ENCODE measurements at places on chromosomes 1 and 21.

DNA sequence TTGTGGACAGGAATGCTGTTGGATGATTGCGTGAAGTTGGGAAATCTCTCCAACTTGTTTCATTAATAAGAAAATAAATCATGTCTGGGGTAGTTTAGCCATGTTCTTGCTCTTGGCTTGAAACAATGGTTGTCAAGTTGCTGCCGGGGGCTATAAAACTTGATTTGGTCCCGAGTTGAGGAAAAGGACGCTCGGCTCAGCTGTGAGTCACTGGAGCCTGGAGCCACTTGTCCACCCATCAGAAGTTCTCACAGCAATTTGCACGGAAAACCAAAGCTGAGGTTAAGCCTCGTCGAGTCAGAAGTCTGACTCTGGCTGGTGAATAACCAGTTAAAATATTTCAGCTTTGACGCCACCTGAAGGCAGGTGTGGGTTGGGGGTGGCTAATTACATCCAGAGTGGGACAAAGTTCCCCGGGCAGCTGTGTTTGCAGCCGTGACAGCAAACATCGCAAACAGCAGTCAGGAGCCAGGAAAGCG lies 19.7 kb upstream of the RIPK4 start:
- peak; percentile 96 for DNase-seq

DNA sequence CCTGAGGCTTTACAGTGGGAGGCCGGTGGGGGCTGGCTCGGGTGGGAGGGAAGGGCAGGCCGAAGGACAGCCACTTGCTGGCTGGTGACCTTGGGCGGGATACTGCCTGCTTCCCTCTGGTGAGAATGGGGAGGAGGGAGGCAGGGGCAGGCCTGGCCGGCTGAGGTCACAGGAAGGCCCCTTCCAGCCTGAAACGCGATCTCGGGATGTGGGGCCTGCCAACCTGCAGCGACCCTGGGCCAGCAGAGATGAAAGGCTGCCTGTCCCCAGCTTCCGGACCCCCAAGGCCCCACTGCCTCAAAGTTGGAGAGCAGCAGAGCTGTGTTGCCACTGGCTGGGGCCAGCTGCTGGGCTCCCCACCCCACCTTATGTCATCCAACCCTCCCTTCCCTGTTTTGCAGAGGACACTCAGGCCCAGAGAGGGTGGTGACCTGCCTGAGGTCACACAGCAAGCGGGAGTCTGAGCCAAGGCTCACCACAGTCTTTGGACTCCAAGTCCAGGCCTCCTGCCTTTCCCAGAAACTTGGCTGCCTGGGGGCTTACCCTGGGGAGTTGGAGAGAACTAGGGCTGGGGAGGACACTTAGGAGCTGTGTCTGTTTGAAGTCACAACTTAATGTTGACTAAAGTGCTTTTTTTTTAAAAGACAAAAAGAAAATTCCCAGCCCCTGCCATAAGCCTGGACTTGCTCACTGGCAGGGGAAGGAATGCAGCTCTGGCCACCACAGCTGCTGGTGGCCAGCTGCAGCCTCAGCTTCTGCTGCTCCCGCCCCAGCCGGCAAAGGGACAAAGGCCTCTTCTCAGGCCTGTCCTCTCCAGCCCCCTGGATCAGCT lies 14.8 kb upstream of the WASF2 start:
- DNase-seq, result no peak

GRCh38 chr1:101993710-101994109 lies 3.0 kb downstream of the OLFM3 start:
- peak; percentile 36 for DNase-seq

- peak; percentile 18 for DNase-seq
Measured at GRCh38 chr1:13725714-13726175, 25.8 kb downstream of the PRDM2 start.

DNA sequence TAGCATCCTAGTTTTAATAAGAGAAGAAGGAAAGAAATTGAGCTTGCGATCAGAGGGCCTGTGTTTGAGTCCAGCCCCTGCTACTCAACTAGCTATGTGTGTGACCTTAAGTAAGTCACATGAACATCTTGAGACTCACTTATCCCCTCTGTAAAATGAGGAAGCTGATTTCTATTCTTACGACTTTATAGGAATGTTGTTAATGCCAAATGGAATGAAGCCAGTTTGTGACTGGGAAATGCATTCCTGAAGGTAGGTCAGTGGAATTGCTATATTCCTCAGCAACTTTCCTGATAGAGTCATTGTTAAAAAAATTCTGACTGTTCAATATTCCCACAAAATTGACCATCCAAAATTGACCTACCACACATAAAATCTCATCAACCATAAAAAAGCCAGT lies 14.9 kb downstream of the FASLG start:
- DNase-seq, result no peak

DNA sequence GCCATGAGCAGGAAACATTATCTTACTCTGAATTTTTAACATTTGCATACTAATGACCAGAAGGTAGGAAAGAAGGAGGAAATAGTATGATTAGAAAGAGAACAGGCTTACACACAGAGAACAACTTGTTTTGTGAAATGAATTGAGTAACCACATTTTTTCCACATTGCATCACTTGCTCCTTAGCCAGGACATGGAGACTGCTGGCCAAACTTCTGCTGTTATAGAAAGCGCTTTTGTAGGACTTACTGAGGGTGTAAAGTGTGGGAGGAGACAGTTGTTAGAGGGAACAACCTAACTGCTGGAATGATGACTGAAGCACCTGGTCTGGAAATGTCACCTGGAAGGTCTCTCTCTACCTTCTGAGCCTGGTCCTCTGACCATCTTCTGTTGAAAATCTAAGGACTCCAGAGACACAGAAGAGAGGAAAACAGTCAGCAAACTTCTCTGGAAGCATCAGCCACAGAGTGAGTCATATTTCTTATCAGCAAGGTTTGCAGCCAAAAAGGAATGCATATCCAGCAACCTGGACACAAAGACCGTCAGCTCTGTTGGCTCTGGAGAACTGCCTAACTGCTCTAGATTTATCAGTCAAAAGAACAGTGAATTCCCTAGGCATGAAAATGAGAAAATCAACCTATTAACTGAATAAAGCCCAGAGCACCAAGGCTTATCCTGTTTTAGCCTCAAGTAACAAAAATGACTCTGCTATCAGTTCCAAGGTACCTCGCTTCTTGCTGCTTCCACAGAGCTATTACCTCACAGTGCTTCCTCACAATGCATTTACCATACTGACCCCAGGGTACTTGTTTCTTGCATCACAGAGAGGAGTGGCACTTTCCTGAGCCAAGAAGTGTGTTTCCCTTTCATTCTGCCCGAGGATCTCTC lies 88.0 kb upstream of the SLFNL1 start:
- peak; percentile 86 for DNase-seq

GRCh38 chr1:24657781-24658180 lies 14.7 kb downstream of the SRRM1 start:
- no peak for DNase-seq

- no peak for DNase-seq
Measured at GRCh38 chr1:81982523-81982922, 181.8 kb downstream of the ADGRL2 start.

DNA sequence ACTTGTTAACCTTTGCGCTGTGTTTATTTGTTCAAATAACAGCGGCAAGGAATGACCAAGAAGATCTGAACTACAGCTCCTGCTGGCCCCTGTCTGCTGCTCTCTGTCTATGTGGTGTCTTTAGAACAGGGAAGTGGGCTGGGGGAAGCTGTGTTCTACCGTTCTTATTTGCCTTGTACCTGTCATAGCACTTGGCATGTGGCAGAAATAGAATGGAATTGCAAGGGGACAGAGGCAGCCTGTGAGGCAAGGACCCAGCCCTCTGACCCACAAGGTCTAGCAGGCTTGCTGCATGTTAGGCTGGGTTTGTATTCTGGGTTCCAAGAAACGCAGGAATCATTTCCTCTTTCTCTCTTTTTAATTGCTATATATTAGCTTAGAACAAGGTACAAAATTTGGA lies 20.7 kb downstream of the HMGCS2 start:
- no peak for DNase-seq

DNA sequence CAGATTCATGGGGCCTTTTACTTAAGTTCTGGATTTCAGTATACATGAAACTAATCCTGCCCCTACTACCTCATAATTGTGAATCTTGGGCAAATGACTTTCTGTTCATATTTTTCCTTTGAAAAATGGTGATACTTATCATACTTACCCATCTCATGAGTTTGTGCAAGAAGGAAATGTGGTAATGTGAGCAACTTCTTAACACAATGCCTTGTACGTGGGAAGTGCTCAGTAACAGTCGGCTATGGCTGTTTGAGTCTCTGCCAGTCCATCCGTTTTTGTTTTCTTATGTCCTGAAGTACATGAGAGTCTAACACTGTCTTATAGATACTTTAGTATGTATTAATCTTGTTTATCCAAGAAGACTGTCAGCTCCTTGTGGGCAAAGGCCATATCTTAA lies 86.5 kb downstream of the PATJ start:
- DNase-seq, result no peak

DNA sequence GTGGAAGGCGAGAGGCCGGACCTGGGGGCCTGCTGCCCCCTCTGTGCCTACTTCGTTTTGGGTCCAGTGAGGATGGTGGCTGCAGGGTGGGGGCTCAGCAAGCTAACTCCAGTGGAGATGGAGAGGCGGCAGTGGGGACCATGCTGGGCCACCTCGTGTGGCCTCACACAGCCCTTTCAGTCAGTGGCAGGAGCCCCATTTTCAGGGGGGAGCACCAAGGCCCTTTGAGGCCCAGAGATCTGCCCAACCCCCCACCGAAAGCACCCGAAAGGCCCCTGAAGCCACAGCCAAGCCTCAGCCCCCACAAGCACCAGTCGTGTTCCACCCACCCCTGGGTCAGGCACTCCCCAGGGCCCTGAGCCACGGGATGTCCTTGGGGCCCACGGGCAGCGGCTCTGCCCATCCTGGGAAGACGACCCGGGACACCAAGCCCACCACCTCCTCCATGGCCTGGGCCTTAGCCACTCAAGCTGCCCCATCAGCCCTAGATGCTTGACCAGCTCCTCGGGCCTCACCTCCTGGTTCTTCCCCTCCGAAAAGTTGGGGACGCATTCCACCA lies 345 bp downstream of the FTCD start:
- no peak for DNase-seq

- peak; percentile 47 for DNase-seq
Measured at GRCh38 chr1:110155878-110156522, 5.7 kb downstream of the SLC6A17 start.

- no peak for DNase-seq
Measured at GRCh38 chr1:45982359-45982758, 150.1 kb downstream of the PIK3R3 start.

DNA sequence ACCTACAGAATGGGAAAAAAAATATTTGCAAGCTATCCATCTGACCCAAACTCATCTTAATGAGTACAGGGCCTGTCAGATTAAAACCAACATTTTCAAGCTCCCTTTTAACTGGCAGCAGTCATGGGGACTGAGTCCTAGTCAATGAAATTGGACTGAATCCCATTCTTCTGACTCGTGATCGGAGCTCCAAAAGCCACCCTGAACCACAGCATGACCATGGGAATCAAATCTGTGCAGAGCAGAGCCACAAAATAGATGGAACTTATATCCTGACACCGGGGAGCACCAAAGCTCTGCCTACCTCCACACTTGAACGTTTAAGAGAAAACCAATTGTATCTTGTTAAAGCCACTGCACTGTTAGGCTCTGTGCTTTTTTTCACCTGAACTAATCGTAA lies 5.0 kb upstream of the RWDD3 start:
- no peak for DNase-seq

DNA sequence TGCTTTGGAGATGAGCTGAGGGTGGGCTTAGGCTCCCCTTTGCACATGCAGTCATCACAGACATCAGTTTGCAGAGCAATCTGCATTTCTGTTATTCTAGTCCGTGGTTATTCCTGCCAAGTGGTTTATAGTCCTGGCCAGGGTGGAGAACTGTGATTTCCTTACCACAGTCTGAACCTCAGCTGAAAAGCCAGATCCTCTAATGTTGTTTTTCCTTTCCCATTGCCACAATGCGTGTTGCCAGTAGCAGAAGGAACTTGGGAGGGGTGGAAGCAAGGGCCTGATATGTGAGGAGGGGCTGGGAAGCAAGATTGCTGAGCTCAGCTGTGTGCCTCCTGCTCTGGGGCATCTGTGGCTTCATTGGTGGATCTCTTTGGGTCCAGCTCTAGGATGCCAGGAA lies 18.0 kb upstream of the ST3GAL3 start:
- no peak for DNase-seq

- DNase-seq, result no peak
Measured at GRCh38 chr1:151970128-151970527, 23.5 kb downstream of the S100A10 start.

- no peak for DNase-seq
Measured at GRCh38 chr1:22801347-22801746, 90.7 kb downstream of the EPHB2 start.

DNA sequence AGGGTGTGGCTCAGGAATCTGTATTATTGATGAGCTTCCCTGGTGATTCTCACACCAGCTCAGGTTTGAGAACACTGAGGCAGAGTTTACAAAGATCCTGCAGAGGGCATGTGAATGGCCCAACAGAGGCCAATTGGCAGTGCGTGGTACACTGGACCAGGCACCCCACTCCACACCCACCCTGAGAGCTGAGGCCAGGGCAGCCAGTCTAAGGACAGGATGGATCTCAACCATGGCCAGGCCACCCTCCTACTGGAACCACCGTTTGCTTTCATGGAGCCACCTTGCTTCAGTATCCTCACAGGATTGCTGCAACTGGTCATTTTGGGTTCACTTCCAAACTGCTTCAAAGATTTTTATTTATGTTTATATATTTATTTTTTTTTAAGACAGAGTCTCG lies 7.3 kb upstream of the RASSF5 start:
- no peak for DNase-seq

- no peak for DNase-seq
Measured at GRCh38 chr21:25903607-25904006, 168.8 kb downstream of the GABPA start.

GRCh38 chr1:26417111-26417759 lies 6.6 kb downstream of the LIN28A start:
- peak; percentile 75 for DNase-seq

GRCh38 chr1:161225178-161225533 lies 704 bp upstream of the TOMM40L start:
- no peak for DNase-seq

- peak; percentile 96 for DNase-seq
Measured at GRCh38 chr1:234659538-234659937, 49.6 kb upstream of the IRF2BP2 start.
